ENCODE measurements at places on chromosomes 4 and X. TPM values are rescaled to one million over a fixed set of nuclear protein-coding genes. Genes with fewer than 3 reads are reported as not detected.

DNA sequence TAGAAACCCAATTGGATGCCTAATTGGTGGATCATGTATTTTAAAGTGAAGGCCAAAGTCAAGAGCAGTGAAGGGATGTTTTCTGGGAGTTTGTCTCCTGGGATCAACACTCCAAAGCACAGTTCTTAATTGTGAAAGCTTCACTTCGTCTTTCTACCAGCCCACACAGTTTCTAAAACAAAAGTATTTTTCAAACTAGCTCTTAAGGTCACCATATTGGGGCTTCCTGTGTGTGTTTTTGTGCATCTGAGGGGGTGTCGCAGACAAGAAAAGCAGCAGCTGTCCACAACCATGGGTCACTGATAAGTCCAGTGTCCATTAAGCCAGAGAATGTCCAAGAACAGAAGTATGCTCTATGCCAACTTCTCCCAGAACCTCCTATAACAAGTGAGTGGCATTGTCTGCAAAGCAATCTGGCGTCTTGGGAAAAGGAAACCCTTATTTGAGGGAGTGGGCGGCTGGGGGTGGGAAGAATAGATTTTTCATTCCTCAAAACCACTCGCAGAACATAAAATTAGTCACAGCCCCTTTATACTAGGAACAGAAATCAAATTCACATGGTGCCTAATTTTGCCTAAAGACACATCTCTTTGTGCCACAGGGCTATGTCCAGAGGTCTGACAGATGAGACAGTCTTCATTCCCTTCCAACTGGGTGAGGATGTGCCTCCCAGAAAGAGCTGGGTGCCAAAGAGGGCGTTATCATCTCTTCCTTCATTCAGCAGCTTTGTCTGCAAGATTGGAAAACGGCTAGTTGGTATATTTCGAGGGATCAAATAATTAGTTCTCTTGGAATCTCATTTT, 610.4 kb downstream of the BCOR start:
- no peaks in the 10 kb centered on the region for H3K4me1 ChIP-seq
- H3K27ac ChIP-seq = no peak overlapping the region
- H3K36me3 ChIP-seq = no peaks in the 10 kb centered on the region
- H3K4me3 ChIP-seq = no peak overlapping the region
- no peak for DNase-seq

The DMP1 gene
- total RNA-seq = not detected

- no peaks in the 10 kb centered on the region for H3K27me3 ChIP-seq
- no peak overlapping the region for H3K27ac ChIP-seq
- no peaks in the 10 kb centered on the region for H3K4me1 ChIP-seq
- H3K4me3 ChIP-seq = no peak overlapping the region
- H3K36me3 ChIP-seq = no peaks in the 10 kb centered on the region
Observed at GRCh38 chrX:7568130-7568529, 274.8 kb upstream of the VCX start.

DNA sequence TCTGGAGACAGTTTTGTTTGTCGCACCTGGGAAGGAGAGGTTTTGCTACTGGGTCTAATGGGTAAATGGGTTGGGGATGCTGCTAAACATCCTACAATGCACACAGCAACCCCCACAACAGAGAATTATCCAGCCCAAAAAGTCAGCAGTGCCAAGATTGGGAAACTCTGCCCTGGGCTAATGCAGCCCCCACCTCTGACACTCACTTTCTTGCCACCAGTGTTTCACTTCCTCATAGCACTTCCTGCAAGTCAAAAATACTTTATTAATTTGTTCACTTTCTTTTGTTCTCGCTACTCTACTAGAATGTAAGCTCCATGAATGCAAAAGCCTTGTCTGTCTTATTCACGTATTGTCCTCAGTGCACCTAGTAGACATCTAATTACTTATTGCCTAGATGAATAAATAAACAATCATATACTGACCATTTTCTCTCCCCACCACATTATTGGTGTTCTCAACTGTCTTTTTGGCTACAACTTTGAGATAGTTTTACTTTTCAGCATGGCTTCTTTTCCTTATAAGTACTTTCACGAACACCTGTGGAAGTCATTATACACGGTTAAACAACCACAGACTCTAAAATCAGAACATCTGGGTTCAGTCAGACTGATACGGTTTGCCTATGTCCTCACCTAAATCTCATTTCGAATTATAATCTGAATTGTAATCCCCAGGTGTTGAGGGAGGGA, 82.0 kb upstream of the PITX2 start:
- no peaks in the 10 kb centered on the region for H3K4me1 ChIP-seq
- DNase-seq = no peak
- H3K27ac ChIP-seq = no peak overlapping the region
- H3K36me3 ChIP-seq = no peaks in the 10 kb centered on the region

- no peak for DNase-seq
- no peaks in the 10 kb centered on the region for H3K36me3 ChIP-seq
- no peaks in the 10 kb centered on the region for H3K4me1 ChIP-seq
Observed at GRCh38 chrX:154828016-154828408, 6.5 kb downstream of the SMIM9 start.

GRCh38 chrX:20412871-20413486, 146.3 kb upstream of the RPS6KA3 start:
- no peak overlapping the region for H3K4me3 ChIP-seq
- H3K4me1 ChIP-seq = no peaks in the 10 kb centered on the region
- H3K27ac ChIP-seq = no peak overlapping the region
- no peak for DNase-seq
- H3K36me3 ChIP-seq = no peaks in the 10 kb centered on the region

DNA sequence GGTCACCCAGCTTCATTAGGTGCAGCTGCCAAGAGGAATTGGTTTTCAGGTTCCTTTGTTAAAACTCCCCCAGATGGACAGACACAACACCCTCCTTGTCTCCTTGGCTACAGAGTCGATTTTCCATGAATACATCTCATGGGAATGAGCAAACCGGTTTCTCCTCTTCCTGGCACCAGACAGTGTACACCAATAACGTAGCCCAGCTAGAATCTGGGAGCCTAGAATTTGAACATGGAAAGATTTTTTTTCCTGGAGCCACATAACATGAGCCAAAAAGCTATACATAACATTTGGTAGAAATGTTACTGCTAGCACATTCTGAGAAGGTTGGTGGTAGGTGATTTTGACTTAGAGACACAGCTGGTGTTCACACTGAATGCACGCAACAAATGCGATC, 62.9 kb upstream of the SLC34A2 start:
- no peak overlapping the region for H3K4me3 ChIP-seq
- no peaks in the 10 kb centered on the region for H3K4me1 ChIP-seq
- no peaks in the 10 kb centered on the region for H3K27me3 ChIP-seq
- H3K27ac ChIP-seq = no peak overlapping the region

The GUCY1A1 gene
- 103 TPM for total RNA-seq

DNA sequence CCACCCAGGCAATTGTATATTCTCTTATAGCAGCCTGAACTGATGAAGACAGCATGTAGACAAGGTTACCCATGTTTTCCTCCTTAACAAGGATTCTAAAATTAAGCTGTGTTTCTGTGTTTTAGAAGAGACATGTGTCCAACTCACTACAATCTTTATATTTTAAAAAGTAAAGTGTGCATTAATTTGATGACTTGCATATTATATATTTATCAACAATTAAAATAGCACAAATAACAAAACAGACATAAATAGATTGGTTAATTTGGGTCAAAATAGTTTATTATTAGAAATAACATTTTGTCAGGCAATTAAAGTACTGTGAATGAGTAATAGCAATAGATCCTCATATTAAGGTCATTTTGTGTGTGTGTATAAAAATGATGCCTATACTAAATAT, 357.1 kb downstream of the PDGFC start:
- no peaks in the 10 kb centered on the region for H3K4me1 ChIP-seq
- no peaks in the 10 kb centered on the region for H3K36me3 ChIP-seq

The USP17L26 gene
- total RNA-seq = not detected

GRCh38 chr4:158094413-158095134, 78.3 kb downstream of the GASK1B start:
- no peaks in the 10 kb centered on the region for H3K27me3 ChIP-seq
- H3K4me3 ChIP-seq = no peak overlapping the region
- no peaks in the 10 kb centered on the region for H3K36me3 ChIP-seq
- DNase-seq = no peak

DNA sequence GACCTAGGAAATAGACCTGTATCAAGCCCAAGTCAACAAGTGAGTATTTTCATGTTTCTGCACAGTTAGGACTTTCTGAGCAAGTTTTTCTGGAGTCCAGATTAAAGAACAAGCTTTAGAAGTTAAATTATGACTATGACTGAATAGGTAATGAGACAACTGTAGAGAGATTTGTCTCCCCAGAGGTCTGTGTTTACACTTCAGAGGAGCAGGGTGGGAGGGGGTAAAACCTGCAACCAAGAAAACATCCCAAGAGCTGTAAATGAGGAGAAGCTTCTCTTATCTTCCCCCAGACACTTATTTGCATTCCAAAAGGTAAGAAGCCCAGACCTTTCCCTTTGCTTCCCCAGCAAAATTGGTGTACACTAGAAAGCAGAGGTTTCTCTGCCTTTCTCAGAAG, 22.1 kb upstream of the CEP135 start:
- no peaks in the 10 kb centered on the region for H3K36me3 ChIP-seq
- no peak overlapping the region for H3K4me3 ChIP-seq
- no peaks in the 10 kb centered on the region for H3K4me1 ChIP-seq
- no peak overlapping the region for H3K27ac ChIP-seq
- H3K27me3 ChIP-seq = no peaks in the 10 kb centered on the region
- no peak for DNase-seq

The ARHGAP36 gene
- 0.36 TPM for total RNA-seq

The GPRASP1 gene
- total RNA-seq = 8.9 TPM

The ADH7 gene
- not detected for total RNA-seq

The DAPP1 gene
- 1.1 TPM for total RNA-seq

The MAGEA8 gene
- 1.0 TPM for total RNA-seq

The FAM156B gene
- total RNA-seq = 11.3 TPM

The CCDC149 gene
- 14.0 TPM for total RNA-seq

DNA sequence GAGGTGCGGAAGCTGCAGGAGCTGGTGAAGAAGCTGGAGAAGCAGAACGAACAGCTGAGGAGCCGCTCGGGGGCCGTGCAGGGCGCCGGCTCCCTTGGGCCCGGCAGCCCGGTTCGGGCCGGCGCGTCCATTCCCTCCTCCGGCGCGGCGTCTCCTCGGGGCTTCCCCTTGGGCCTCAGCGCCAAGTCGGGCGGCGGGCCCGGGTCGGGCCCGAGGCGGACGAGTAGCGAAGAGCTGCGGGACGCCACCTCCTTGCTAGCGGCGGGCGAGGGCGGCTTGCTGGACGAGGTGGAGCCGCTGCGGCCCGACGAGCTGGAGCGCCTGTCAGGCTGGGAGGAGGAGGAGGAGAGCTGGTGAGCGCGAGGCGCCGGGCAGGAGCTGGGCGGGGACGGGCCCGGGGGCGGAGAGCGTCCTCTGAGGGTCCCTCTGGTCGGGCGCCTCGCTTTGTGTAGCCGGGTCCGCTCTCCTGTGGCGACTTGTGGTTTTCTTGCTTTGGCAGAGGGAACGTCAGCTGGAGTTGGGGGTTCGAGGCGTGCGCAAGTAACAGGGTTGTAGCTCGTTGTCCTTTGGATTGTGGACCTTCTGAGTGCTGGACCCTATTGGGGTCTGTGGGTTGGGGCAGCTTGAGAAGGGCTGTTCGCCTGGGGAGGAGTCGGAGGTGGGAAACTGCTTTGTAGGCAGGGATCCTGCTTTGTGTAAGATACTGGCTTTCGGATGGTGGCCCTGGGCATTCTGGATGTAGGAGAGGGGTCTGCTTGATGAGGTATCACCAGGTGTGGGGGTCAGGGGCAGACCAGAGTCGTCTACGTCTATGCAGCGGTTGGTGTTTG, 662 bp downstream of the SLAIN2 start:
- H3K4me3 ChIP-seq = peak overlapping the region; percentile 81
- no peaks in the 10 kb centered on the region for H3K36me3 ChIP-seq
- H3K27me3 ChIP-seq = no peaks in the 10 kb centered on the region
- DNase-seq = peak; percentile 21
- H3K4me1 ChIP-seq = peaks cover 7% of the 10 kb centered on the region
- peak overlapping the region; percentile 97 for H3K27ac ChIP-seq

DNA sequence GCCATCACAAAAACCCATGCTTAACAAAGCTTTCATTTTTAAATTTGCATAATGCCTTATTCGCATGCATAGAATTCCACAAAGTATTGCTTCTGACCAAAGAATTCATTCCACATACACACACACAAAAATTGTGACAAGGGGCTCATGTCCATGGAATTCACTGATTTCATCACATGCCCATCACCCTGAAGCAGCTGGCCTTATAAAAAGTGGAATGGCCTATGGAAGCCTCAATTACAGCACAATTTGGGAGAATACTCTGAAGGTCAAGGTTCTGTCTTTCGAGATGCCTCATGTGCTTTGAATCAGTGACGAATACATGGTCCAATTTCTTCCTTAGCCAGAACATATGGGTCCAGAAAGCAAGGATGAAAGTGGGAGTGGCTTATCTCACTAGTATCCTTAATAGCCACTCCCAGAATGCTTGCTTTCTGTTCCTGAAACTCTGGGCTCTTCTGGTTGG, 165.7 kb downstream of the KDR start:
- no peak for DNase-seq
- no peak overlapping the region for H3K27ac ChIP-seq
- no peaks in the 10 kb centered on the region for H3K4me1 ChIP-seq
- no peaks in the 10 kb centered on the region for H3K27me3 ChIP-seq

The ARAP2 gene
- total RNA-seq = 97.8 TPM

GRCh38 chrX:117274965-117275364, 812.2 kb upstream of the CT83 start:
- no peak for DNase-seq
- no peak overlapping the region for H3K4me3 ChIP-seq
- H3K27me3 ChIP-seq = no peaks in the 10 kb centered on the region
- H3K4me1 ChIP-seq = no peaks in the 10 kb centered on the region
- no peak overlapping the region for H3K27ac ChIP-seq

- H3K36me3 ChIP-seq = no peaks in the 10 kb centered on the region
- no peak overlapping the region for H3K4me3 ChIP-seq
- H3K27ac ChIP-seq = no peak overlapping the region
- H3K4me1 ChIP-seq = no peaks in the 10 kb centered on the region
- DNase-seq = no peak
Observed at GRCh38 chr4:119118397-119118796, 17.2 kb upstream of the MYOZ2 start.

The UGT2B10 gene
- total RNA-seq = not detected

GRCh38 chrX:49192722-49193328, 6.7 kb upstream of the PRICKLE3 start:
- no peak for DNase-seq
- H3K4me1 ChIP-seq = no peaks in the 10 kb centered on the region
- H3K4me3 ChIP-seq = no peak overlapping the region
- H3K36me3 ChIP-seq = no peaks in the 10 kb centered on the region

- H3K4me3 ChIP-seq = no peak overlapping the region
- H3K27ac ChIP-seq = no peak overlapping the region
- H3K27me3 ChIP-seq = no peaks in the 10 kb centered on the region
- no peaks in the 10 kb centered on the region for H3K36me3 ChIP-seq
Observed at GRCh38 chr4:184420881-184421416, 53.4 kb downstream of the IRF2 start.

The SOX3 gene
- 10.5 TPM for total RNA-seq

The ADH1A gene
- 0.40 TPM for total RNA-seq

GRCh38 chrX:38679695-38680094, 118.4 kb downstream of the TSPAN7 start:
- H3K4me3 ChIP-seq = no peak overlapping the region
- no peaks in the 10 kb centered on the region for H3K4me1 ChIP-seq
- H3K27me3 ChIP-seq = no peaks in the 10 kb centered on the region
- no peak overlapping the region for H3K27ac ChIP-seq
- H3K36me3 ChIP-seq = no peaks in the 10 kb centered on the region

The SPACA5B gene
- not detected for total RNA-seq
